ENCODE measurements at places on chromosomes 7 and 10. TPM values are rescaled to one million over a fixed set of nuclear protein-coding genes. Genes with fewer than 3 reads are reported as not detected.

The ABLIM1 gene
- 0.10 TPM for total RNA-seq

DNA sequence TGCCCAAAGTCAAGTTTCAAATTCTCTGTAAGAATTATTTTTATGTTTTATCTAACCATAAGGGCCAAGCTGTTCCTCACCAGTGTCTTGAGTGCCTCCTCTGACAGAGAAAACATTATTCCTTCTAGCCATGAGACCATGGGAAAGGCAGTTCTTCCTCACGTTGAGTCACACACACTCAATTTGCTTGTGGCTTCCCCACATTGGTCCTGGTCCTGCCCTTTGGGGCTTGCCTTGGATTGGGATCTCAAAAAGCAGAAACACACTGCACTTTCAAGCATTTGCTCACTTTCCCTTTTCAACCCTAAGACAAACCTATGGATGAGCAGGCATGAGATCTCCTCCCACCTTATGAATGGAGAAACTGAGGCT is 248.3 kb upstream of the IGFBP3 start:
- no peak for DNase-seq

- no peak for DNase-seq
Measured at GRCh38 chr7:158567153-158567603, 20.4 kb downstream of the PTPRN2 start.

The ASB15 gene
- not detected for total RNA-seq

GRCh38 chr10:283140-283479 is 147.9 kb downstream of the ZMYND11 start:
- DNase-seq, result no peak

GRCh38 chr10:93434991-93435491 is 47.1 kb downstream of the MYOF start:
- no peak for DNase-seq
